ENCODE measurements at places on chromosomes 2 and 18. TPM values are rescaled to one million over a fixed set of nuclear protein-coding genes. Genes with fewer than 3 reads are reported as not detected.

GRCh38 chr2:39942950-39943349 lies 163.9 kb upstream of the THUMPD2 start:
- DNase-seq = no peak

DNA sequence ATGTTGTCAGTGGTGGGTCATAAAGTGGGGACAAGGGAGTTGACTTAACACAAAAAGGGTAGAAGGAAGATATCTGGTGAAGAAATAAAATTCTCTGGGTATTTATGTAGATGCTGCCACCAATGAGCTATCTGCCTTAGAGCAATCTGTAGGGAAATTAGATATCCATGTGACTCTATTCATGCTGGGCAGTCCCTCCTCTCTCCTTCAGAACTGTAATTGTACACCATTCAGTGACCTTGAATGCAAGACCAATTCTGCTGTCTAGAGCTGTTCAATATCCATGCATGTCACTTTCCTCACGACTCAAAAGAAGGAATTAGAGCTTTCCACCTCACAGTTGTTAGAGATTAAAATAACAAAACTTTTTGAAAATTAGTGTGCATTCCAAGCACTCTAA lies 28.6 kb upstream of the TDRD15 start:
- no peak for DNase-seq

GRCh38 chr2:170587922-170588321 lies 127.2 kb upstream of the SP5 start:
- DNase-seq = no peak

DNA sequence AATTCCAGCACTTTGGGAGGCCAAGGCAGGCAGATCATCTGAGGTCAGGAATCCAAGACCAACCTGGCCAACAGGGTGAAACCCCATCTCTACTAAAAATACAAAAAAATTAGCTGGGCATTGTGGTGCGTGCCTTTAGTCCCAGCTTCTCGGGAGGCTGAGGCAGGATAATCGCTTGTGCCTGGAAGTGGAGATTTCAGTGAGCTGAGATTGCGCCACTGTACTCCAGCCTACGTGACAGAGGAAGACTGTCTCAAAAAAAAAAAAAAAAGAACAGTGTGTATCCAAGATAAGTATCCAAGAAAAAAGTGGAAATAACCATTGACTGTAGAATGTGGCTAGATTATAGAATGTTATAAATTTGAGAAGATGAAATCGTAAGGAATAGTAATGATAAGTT lies 142.1 kb downstream of the FAM124B start:
- DNase-seq = no peak

- DNase-seq = no peak
These were observed 380.6 kb upstream of the TCF4 start for GRCh38 chr18:55968550-55968949.

- no peak for DNase-seq
These were observed 21.8 kb downstream of the FZD5 start for GRCh38 chr2:207747653-207748560.

- DNase-seq = no peak
These were observed 196.4 kb upstream of the PXDN start for GRCh38 chr2:1940679-1941078.

The GAD1 gene
- not detected for polyA plus RNA-seq

The TMEM163 gene
- polyA plus RNA-seq = 0.21 TPM

The CCDC85A gene
- polyA plus RNA-seq = not detected

Measured in naive thymus-derived CD4-positive, alpha-beta T cell (primary cell).